Stimulated activated CD4-positive, alpha-beta T cell treated with anti-CD3 and anti-CD28 coated beads, Interleukin-1b, Interleukin-23, amount 100 ng/mL, for 1 hour (primary cell): ENCODE measurements at places on chromosomes 2 and 18.

GRCh38 chr2:233354500-233354924 lies 218 bp downstream of the DGKD start:
- no peak for DNase-seq

DNA sequence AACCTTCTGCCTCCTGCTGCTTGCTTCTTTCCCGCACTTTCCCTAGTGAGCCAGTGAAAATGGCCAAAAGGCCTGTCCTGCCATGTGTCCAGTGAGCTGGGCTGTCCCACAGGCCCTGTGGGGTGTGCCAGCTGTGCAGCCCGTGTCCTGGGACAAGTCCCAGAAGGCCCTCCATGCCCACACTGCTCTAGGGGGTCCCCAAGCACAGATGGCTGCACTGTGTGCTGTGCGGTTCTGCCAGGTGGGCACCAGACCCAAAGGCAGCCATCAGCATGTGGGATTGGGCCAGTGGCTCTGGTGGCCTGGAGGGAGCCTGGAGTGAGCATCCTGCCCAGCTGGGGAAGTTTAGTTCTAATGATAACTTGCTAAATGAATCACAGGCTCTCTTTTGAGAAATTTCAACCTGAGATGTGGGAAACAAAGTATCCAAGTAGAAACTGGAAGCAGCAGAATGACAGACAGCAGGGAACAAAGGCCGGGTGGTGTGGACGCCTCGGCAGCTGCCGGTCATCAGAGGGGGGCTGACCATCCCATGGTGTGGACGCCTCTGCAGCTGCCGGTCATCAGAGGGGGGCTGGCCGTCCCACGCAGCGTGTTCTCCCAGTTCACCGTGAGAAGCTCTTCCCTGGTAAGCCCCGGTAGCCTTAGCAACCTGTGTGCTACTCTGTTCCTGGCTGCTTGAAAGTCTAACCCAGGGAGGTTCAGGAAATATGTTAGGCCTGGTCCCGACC lies 9.9 kb upstream of the CNDP2 start:
- DNase-seq: no peak

- DNase-seq: no peak
Measured at GRCh38 chr18:8117006-8117371, 492.2 kb upstream of the RAB12 start.

- DNase-seq: no peak
Measured at GRCh38 chr2:55115761-55116597, 65.7 kb upstream of the RTN4 start.

GRCh38 chr2:39728941-39729351 lies 50.1 kb downstream of the THUMPD2 start:
- DNase-seq: no peak

- no peak for DNase-seq
Measured at GRCh38 chr2:179669196-179669595, 192.2 kb downstream of the ZNF385B start.

GRCh38 chr18:40447820-40448219 lies 1507.2 kb upstream of the PIK3C3 start:
- DNase-seq: no peak

DNA sequence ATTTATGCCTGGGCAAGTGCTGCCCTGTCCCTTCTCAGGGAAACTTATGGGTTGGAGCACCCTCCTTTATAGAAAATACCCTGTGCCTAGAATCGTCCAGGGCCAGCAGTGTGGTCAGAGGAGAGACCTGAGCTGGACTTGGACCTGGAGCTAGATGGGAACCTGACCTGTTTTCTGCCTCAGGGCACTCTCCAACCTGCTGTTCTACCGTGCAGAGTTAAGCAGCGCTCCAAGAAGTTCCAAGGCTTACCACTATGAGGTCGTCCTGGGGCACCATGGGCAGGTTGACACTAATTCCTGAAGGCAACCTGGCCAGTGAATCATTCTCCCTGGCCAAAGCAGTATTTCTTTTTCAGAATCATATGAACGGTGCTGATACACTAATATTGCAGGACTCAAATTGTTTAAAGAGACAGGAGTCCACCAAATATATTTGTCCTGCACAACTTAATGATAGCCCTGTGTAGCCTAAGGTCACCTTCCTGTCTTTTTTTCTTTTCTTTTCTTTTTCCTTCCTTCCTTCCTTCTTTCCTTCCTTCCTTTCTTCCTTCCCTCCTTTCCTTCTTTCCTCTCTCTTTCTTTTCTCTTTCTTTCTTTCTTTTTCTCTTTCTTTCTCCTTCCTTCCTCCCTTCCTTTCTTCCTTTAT lies 455.4 kb upstream of the HNMT start:
- no peak for DNase-seq

DNA sequence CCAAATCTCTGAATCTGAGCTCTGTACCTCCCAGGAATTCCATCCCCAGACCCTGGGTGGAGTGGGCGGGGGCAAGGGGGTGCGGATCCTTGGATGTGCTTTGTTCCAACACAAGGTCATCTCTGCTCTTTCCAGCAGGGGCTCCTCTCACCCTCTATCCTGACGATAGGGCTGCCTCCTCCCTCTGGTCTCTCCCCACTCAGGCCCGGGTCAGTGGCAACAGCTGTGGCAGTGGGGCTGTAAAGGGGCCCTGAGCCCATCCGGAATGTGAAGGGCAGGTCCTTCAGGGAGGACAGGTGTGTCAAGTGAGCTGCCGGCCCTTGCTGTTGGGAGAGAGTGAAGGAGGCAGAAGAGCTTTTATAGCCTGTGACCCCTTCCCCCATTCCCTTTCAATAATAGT lies 167.8 kb downstream of the CELF4 start:
- DNase-seq: no peak

GRCh38 chr18:46140173-46140572 lies 36.0 kb downstream of the HAUS1 start:
- no peak for DNase-seq

DNA sequence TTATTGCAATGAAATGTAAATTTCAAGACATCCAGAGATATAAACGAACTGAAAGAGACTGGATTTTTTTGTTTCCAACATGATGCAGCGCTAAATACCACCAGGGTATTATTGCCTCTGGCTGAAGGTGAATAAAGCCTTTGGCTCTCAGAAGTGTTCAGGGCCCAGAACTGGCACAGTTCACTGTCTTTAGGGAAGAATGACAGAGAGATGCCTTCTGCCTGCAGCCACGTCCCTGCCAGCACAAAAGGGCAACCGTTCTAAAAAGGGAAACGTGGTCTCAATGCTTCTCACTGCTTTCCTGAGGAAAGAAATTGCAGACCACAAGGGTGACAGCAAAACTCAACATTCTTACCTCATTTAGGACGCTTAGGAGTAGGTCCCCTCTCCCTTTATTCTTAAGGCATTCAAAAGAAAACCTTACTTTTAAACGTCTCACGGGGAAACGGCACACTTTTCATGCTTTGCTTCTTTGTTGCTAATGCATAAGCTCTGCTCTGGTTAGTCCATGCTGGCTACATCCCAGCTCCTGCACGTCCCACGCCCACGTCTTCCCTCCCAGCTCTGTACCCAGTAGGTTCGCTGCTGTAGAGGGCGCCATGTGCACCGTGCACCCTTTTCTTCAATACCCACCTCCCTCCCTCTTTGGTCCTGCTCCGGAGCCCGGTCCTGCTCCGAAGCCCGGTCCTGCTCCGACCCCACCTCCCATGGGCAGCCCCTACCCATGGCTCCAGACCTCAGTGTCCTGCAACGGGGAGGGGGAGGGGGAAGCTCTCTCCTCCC lies 171.0 kb downstream of the HRH4 start:
- no peak for DNase-seq

DNA sequence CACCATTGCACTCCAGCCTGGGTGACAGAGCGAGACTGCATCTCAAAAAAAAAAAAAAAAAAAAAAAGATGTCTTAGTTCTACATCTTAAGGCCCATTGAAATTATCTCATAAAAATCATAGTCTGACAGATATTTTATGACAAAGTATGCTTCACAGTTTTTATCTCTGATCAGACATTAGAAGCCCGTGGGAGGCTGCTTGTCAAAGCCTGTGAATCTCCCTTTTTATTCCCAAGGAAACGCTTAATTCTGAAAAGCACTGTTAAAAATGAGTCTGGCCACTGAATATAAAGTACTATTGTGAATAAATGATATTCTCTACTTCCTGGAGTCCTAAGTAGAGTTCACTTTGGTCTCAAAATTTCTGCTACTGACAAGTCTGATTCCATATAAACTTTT lies 71.1 kb downstream of the ZDBF2 start:
- no peak for DNase-seq

DNA sequence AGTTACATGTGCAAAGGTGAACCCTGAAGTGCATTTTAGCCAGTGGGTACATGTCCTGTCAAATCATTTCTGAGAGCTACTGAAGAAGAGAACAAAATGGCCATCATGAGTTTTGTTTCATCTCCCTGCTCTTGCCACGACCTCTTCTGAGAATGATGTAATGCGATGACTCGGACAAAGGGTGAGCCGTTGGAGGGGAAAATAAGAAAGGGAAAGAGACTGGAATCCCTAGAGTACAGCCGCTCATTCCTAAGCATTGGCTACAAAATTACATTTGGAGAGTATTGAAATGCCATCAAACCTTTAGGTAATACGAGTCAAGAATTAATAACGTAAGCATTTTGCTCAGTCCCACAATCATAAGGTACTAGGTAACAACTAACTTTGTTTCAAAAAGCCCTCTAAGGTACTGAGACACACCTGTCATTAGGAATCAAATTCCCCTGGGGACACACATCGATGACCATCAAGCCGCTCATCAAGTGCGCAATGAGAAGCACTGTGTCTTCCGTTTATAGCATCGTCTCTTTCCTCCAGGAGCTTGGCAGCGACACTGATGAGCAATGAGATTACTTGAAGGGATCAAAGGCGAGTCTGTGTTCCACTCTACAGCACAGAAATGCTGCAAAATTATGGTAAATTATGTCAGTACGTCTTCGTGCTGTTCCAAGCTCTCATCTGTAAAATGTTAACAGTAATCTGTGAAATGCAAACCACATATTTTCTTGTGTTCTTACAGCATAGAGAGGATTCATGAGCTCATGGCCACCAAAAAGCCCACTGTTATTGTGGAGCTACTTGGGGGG lies 97.3 kb upstream of the PIEZO2 start:
- no peak for DNase-seq

- no peak for DNase-seq
Measured at GRCh38 chr18:55953326-55953725, 365.3 kb upstream of the TCF4 start.

- no peak for DNase-seq
Measured at GRCh38 chr2:25339791-25340180, 1.9 kb downstream of the DNMT3A start.

GRCh38 chr18:48896326-48896874 lies 54.4 kb downstream of the SMAD7 start:
- DNase-seq: no peak

DNA sequence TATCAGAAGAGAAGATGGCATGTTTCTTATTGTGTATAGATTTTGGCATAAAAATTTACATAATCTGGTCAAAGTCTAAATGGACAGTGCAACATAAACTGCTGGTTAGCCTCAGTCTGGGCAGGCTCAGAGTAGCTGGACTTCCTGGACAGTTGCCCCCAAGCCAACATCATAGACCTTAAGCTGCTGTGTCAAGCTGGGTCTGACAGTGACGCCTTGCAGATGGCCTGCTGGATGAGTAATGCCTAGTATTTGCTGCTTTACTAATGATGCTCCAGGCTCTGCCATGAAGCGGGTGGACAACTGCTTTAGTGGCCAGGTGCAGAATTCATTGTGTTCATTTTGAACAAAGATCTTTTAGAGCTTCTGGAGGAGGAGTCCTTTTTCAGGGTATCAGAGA lies 603.7 kb upstream of the ZEB2 start:
- DNase-seq: no peak

- no peak for DNase-seq
Measured at GRCh38 chr2:241015439-241015838, 17.0 kb downstream of the SNED1 start.

DNA sequence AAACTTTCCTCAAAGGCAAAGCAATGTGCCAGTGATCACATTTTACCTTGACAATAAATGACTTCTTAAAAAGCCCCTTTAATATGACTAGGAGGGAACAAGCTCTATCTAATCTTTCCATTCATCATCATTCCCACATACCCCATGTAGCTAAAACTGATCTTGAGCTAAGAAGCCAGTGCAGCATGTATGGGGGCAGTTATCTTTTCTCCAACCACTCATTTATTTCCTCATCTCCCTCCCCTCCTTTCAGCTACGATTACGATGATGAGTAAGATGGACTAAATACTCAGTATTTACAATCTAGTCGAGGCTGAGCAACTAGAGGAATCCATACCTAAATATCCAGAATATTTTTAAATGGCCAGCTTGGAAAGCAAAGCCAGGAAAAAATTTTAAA lies 35.5 kb downstream of the PNO1 start:
- no peak for DNase-seq

DNA sequence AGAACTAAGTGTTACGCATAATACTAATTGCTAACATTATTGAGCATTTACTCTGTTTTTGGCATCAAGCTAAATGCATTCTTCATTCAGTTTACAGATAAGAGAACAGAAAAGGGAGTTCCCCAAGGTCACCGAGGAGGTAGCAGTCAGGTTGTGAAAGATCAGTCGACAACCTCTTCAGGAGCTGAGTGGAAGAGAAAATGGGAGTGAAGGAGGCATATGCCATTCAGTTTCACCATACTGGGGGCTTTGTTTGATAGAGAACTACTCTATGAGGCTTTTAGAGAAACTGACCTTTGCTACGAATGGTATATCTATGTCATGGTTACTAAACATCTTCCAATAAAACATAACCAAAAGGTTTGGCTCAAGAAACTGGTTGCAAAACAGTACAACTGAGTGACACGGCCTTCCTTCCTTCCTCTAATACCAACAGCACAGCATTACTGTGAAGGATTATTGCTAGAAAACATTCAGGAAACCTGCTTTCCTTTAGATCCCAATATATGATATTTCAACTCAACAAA lies 112.1 kb downstream of the RBMS1 start:
- no peak for DNase-seq

GRCh38 chr2:75592030-75592429 lies 31.3 kb upstream of the EVA1A start:
- no peak for DNase-seq
